Right lung (tissue), 10 donors: ENCODE measurements at places on chromosomes 11 and 22. TPM values are rescaled to one million over a fixed set of nuclear protein-coding genes. Genes with fewer than 3 reads are reported as not detected.

Gene TRIM49
- not detected for polyA plus RNA-seq

Gene MMP13
- not detected for polyA plus RNA-seq

Gene POLR2F
- polyA plus RNA-seq = 65.9 TPM

Gene C11orf16
- 4.3 TPM for polyA plus RNA-seq

Gene HMOX1
- 10.5 TPM for polyA plus RNA-seq

Gene KCNJ11
- polyA plus RNA-seq = 6.4 TPM

Gene NXPE2
- 0.25 TPM for polyA plus RNA-seq

Gene BLID
- not detected for polyA plus RNA-seq

Gene FOLR1
- 91.6 TPM for polyA plus RNA-seq

Gene AASDHPPT
- 66.6 TPM for polyA plus RNA-seq

Gene GGTLC3
- polyA plus RNA-seq = 0.20 TPM

Gene MYEOV
- 0.36 TPM for polyA plus RNA-seq

Gene FIBIN
- 11.1 TPM for polyA plus RNA-seq

Gene GPR152
- not detected for polyA plus RNA-seq

Gene ADAMTS15
- 44.9 TPM for polyA plus RNA-seq

Gene RFPL2
- polyA plus RNA-seq = not detected

Gene WNT11
- polyA plus RNA-seq = 44.6 TPM

Gene SLC25A45
- 13.3 TPM for polyA plus RNA-seq

Gene LRRC32
- polyA plus RNA-seq = 40.9 TPM

Gene SCGB2A2
- polyA plus RNA-seq = not detected

Gene PIM3
- polyA plus RNA-seq = 24.4 TPM

Gene MADD
- polyA plus RNA-seq = 60.4 TPM

Gene HPX
- polyA plus RNA-seq = 8.7 TPM

Gene CHRNA10
- 3.3 TPM for polyA plus RNA-seq

Gene KMT5B
- polyA plus RNA-seq = 61.0 TPM

Gene OR2D2
- not detected for polyA plus RNA-seq

Gene PRR33
- 0.47 TPM for polyA plus RNA-seq

Gene OR52M1
- polyA plus RNA-seq = not detected

Gene MPZL2
- 53.8 TPM for polyA plus RNA-seq

Gene CCDC15
- polyA plus RNA-seq = 10.0 TPM

Gene BCR
- polyA plus RNA-seq = 42.2 TPM

Gene SLC22A9
- polyA plus RNA-seq = 0.16 TPM

Gene OR52N4
- polyA plus RNA-seq = not detected

Gene CCDC116
- polyA plus RNA-seq = 0.90 TPM

Gene SAA2
- polyA plus RNA-seq = not detected

Gene ELF5
- 26.5 TPM for polyA plus RNA-seq

Gene PLAAT5
- 1.1 TPM for polyA plus RNA-seq

Gene SNX32
- polyA plus RNA-seq = 1.6 TPM

Gene MS4A1
- 1.3 TPM for polyA plus RNA-seq

Gene PHF21B
- 0.86 TPM for polyA plus RNA-seq

Gene LRRC10B
- 2.0 TPM for polyA plus RNA-seq

Gene TBRG1
- polyA plus RNA-seq = 38.6 TPM

Gene OR52N5
- not detected for polyA plus RNA-seq
